C1 segment of cervical spinal cord (tissue), 14 donors: ENCODE measurements at places on chromosomes 1 and 21.

DNA sequence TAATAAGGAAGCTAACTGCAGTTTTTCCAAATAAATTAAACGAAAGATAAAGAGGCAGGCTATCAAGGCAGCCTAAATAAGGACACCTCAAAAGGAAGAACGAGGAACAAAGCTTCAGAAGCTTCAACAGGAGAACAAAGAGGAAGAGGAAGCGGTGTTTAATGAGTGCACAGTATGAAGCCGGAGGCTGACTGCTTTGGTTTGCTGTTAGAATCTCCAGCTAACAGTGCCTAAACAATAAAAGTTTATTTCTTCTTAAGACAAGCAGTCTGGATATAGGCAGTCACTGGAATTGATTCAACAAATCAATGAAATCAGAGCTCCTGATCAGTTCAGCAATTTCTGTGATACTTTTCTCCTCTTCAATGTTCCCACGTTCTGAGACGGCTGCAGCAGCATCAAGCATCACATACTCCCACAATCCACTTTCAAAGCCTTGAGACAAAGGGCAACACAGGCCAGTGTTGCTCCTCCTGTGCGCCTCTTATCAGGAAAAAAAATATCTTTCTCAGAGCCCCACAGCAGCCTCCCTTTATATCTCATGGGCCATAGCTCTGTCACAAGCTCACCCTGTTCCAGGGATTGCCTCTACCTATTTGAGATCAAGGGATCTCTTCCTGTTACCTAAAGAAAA, 365.6 kb upstream of the ST6GALNAC5 start:
- DNase-seq = no peak

GRCh38 chr1:163807331-163808049, 485.7 kb downstream of the NUF2 start:
- DNase-seq = no peak

GRCh38 chr1:31576201-31576669, at the start of gene TINAGL1:
TINAGL1 (plus strand) TSS chr1:31576515; CDS start chr1:31577149, 634 bp downstream.
- no peak for DNase-seq

DNA sequence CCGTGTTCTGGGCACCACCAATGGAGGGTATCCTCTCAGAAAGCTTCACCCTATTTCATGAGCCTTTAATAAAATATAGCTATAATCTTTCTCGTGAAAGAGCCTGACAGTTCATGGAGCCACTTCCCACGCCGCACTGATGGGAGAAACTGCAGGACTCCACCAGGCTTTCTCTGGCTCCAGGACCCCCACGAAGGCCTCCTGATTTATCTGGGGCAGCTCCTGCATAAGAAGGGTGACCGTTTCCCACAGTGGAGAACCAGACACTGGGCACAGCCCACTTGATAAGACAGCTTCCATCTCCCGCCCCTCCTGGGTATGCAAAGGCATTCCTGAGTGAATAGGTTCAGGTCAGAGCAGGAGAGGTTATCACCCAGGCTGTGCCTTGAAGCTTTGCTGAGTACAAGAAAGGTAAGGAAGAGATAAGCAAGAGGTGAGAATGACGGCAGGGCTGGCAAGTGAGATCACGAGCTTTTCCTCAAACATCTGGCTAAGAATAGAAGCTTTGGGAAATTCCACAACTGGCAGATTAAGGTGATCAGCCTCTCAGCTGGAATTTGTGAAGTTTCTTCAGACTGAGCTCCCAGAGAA, 499.8 kb downstream of the KIF26B start:
- no peak for DNase-seq

DNA sequence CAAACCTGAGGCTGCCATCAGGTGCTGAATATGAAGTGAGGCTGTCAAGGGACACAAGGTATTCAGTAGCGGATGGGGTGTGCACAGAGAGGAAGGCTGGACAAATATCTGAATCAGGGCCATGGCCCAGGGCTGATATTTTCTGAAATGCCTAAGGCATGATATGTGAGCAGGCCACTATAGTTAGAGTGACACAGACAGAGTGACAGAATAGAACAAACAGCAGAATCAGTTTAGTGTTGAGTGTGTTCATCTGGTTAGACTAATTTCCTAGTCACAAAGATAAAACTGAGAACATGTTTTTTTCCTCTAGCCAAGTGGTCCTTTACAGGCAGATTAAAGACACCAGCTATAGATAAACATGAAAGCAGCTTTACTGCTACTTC, 3.9 kb downstream of the OVAAL start:
- DNase-seq = no peak

DNA sequence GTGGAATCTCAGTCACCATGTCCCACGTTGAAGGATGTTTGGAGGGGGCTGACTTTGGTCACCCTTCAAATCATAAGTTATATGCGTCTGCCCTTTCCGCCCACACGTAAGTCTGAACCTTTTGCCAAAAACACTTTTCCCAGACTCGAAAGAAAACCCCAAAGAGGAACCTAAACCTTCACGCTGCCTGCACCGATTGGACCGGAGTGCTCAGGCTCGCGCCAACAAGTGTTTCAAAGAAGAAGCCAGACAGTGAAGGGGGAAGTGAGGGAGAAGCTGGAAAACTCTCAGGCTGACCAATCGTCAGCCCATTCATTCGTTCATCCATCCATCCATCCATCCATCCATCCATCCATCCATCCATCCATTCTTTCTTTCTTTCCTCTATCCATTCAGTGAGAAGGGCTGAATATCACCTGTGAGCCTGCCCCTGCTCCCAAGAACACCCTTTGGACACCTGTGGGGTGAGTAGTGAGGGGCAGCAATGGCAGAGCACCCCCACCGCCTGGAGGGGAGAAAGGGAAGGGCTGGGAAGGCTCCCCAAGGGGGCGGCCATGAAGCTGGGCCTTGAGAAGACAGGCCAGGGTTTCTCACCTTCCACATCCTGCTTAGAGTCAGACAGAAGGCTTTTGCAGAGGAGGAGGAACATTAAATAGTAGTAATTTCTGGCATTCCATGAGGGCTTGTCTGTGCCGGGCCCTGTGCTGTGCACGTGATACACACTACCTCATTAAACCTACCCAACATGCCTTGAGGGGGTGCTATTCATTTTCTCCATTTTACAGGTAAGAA, 27.1 kb upstream of the RUNX3 start:
- no peak for DNase-seq

DNA sequence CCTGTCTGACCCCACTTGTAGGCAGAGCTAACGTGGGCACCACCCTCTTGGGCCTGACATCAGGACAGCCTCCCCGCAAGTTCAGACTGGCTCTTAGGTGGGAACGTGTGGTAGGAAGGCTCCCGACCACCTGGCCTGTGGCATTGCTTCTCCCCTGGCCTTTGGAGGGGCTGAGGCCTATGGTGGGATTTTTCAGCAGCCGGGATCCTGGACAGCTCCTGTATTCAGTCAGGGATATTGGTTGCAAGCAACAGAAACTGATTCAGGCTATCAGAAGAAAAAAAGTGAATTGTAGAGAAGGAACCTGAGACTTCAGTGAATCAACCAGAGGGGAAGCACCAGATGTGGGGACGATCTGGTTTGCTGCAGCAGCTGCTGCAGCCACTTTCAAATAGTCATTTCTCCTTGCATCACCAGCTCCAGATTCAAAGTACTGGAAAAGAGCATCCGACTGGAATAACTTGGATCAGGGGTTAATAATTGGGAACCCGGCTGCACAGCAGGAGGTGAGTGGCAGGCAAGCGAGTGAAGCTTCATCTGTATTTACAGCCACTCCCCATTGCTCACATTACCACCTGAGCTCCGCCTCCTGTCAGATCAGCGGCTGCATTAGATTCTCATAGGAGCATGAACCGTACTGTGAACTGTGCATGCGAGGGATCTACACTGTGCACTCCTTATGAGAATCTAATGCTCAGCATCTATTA, 5.9 kb downstream of the RNF186 start:
- no peak for DNase-seq

GRCh38 chr1:9143250-9143649, 14.3 kb upstream of the GPR157 start:
- DNase-seq = no peak

DNA sequence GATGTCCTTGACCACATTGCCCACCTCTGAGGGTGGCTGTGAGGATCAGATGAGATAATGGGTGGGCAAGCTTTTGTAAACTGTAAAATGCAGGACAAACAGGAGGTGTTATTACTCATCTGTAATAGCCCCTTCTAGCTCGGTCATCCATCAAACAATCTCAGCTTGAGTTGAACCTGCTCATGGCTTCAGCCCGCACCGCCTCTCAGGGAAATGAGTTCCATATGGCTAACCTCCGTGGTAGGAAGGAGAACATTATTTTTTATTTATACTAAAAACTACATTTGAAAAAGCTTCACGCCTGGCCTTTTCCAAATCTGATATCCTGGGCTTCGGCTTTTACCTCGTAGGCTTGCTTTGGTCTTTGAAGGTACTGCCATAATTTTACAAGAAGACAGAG, 116.2 kb upstream of the USP24 start:
- no peak for DNase-seq

DNA sequence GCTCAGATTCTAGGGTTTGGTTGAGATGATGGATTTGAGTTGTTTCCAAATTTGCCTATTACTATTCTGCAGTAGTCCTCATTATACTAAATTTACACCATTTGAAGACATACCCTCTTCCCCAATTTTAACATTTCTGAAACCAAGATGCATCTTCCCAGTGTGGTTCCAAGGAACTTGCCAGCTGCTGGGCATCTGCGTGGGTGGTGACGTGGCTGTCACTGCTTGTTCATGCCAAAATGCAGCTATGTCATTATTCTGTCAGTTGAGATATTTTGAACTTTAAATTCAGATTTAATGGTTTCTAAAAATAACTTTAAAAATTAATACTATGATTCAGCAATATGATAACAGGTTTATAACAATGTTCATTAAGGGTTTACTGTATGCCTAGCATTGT, 1.2 kb downstream of the ZFP69 start:
- no peak for DNase-seq

DNA sequence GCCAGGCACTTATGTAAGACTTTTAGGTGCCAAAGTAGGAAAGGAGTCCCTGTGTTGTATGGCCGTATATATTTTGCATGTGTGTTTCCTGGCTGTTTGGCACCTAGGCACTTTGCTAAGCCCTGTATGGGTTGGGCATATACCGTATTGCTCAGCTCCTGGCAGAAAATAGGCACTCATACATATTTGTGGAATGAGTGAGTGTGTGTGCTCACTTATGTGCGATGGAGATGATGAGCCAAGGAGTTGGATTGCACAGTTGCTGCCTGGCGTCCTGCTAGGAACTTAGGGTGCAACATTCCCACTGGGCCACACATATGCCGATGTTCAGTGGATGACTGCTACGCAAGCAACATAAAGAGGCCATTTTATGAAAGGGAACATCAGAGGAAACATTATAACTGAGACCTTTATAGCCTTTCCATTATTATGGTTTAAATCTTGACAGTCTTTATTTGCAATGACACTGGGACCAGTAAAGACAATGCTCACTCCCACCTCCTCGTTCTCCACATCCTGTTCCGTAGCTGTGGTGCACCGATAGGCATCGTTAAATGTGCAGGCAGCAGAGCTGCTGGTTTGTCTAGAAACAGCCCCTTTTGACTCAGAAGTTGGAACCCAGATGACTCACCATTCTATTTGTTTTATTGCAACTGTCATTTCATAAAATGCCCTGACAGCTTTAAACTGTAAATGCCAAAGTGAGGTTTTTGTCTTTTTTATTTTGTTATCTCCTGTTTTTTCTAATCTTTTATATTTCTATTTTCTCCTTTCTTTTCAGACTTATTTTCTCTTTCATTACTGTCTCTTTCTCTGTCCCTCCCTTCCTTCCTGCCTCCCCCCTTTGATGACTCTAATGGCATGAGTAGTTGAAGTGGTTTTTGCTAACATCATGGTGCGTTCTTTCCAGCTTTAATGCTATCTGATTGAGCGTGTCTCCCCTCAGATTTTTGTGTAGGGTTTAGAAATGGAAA, 36.1 kb downstream of the PEX14 start:
- no peak for DNase-seq

- no peak for DNase-seq
Measured at GRCh38 chr1:55287723-55288122, 72.6 kb upstream of the USP24 start.

DNA sequence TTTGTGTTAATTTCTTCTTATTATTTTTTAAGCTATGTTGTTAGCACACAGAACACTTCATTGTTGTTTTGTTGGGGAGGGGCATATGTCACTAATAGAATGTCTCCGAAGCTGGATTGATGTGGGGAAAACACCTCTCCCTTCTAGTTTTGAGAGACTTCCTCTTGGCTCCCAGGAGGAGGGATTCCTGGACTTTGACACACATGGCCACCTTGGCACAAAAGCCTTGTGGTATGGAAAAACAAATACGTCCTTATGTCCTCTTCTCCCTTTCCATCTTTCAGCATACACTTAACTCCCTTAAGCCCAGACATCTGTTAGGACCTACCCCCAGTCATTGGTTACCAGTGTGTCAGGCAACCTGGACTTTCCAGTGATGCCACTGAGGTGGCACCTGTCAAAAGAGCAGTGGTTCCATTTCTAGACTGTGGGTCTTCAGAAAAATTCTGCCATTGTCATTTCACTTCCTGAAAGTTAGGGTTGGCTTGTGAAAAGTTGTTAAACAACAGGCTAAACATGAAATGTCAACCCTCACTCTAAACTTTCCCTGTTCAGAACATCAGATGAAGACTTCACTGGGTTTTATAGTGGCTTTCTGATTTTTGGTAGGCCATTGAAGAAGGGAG, 12.5 kb upstream of the ABCB10 start:
- DNase-seq = no peak

- DNase-seq = no peak
Measured at GRCh38 chr21:40733024-40733397, 113.9 kb downstream of the DSCAM start.

- no peak for DNase-seq
Measured at GRCh38 chr1:221344693-221345092, 397.2 kb downstream of the DUSP10 start.

DNA sequence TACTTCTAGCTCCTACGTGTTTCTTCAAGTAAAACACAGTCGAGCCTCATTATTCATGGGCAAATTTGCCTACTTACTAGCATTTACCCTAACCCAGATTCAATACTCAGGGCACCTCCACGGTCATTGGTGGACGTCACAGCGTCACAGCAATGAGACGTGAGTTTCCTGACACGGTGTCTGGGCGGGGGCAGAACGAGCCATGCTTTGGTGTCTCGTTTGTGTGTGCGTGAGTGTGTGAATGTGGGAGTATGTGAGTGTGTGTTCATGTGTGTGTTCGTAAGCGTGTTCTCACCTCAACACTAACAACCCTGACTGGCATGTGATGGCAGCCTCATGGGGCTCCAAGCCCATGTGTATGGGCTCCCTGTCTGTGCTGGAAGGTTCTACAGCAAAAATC, 17.5 kb upstream of the COL18A1 start:
- no peak for DNase-seq

DNA sequence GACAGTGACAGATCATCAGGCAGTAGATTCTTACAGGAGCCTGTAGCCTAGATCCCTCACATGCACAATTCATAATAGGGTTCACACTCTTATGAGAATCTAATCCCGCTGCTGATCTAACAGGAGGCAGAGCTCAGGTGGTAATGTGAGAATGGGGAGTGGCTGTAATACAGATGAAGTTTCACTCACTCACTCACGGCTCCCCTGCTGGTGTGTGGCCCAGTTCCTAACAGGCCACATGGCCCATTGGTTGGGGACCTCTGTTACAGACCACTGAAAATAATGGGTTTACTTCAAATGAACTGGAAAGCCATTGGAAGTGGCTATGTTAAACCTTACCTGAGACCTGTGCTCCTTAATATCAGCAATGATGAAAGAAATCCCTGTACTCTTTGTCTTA, 151.0 kb downstream of the GRIK1 start:
- no peak for DNase-seq
